ENCODE measurements at places on chromosomes 6 and 20.

GRCh38 chr20:17661121-17661744 is 20.8 kb downstream of the RRBP1 start:
- DNase-seq: no peak

DNA sequence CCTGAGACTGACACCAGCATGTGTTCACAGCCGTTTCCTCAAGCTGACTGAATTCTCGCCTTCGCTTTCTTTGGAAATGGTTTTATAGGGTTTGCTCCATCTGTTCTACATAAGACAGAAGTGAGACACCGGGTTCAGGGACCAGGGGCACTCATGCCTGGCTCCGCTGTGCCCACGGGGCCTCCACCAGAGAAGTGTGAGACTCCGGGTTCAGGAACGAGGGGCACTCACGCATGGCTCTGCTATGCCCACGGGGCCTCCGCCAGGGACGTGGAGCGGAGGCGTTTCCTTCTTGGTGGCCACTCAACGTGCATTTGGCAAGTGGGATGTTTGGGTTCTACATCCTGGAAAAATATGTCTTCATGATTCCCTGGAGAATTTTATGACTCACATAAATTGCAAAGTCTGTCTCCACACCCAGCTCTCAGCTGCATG is 106.6 kb downstream of the RNASET2 start:
- DNase-seq: no peak

GRCh38 chr6:108435391-108435790 is 125.3 kb upstream of the FOXO3 start:
- no peak for DNase-seq

DNA sequence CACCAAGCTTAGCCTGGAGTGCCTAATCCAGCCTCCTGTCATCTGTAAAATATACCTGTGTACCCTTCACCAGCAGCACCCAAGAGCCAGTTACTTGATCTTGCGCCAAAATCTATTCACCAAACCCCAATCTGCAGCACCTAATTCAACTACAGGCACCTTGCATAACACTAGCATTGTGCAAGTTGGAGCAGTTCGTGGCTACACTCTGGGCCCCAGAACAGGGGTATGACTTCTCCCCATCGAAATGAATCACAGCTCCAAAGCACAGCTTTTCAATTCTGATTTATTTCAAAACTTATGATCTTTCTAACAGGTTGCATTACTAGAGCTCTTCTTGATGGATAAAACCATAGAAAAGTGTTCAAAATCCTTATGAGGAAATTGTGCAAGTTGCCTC is 100.4 kb upstream of the TCF21 start:
- no peak for DNase-seq

GRCh38 chr6:130851026-130851425 is 23.8 kb downstream of the SMLR1 start:
- DNase-seq: no peak

All from CD4-positive, alpha-beta T cell treated with Interleukin-6 for 4 hours (primary cell).